ENCODE measurements at places on chromosomes 2 and 18.

DNA sequence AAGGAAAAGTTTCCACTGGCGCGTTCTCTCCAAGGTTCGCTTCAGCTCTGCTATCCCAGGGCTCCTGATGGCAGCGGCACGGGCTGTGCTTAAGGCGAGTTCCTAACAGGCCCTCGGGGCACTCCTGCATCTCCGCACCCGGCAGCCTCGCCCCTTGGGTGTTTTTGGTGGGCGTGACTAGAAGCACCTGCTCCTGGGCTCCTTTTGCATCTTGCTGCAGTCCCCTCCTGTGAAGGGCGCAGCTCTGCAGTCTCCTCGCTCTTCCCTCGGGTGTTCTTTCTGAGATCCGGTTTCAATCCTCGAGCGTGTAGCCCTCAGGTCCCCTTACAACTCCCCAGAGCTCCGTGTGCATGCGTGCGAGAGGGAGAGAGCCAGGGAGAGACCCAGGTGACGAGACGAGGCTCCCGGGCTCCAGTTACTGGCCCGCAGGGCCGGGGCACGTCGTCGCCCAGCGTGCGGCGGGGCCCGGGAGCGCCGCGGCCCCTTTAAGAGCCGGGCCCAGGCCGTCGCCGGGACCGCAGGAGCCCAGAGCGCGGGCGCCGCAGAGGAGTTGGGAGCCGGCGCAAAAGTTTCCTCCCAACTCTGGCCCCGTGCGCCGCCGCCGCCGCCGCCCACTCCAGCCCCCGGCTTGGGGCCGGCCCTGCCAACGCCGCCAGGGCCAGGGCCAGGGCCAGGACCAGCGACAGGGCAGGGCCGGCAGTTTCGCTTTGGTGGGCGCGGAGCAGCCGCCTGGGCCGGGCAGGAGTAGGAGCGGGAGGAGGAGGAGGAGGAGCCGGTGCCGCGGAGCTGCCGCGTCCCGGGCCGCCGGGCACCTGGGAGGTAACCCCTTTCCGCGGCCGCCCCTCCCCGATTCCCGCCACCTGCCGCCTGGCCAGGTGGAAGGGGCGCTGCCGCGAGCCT lies at the start of gene PARD3B:
Gene PARD3B, plus strand, starts transcription at position 515 of the 900 bp plus-strand sequence. CDS start 525 bp downstream, outside the sequence.
- no peak for DNase-seq

GRCh38 chr2:45103351-45104345 lies 94.4 kb upstream of the SIX2 start:
- no peak for DNase-seq

DNA sequence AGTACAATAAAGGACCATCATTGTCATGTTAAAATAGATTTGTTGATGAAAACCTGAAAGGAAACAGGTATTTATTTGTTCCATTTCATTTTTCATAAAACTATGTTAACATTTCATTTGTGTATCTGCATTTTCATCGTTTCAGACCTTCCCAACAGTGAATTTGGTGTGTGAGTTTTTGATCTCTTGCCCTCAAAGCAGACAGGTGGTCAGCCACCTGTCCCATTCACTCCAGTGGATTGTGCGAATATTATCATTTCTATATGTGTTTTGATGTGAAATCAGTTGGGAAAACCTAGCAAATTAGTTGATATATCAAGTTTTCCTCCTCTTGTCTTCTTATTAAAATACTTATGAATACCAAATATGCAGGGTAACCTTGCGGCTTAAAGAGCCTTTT lies 25.4 kb upstream of the ATP5MC3 start:
- DNase-seq, result no peak

DNA sequence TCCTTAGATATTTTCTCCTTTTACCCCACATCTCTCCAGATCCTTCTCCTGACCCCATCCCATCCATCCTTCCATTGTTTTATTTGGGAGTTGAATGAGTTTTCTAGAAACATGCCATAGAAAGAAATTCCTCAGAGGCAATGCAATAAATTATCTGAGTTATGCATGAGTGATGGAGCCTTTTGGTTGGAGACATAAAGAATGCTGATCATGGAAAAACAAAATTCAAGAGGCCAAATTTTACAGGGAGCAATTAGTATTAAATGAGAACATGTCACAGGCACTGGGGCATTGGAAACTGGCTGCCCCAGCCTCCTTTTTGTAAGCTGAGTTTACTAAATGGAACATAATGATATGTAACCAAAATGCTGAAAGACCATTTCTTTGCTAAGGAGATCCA lies 74.2 kb upstream of the LCLAT1 start:
- DNase-seq, result no peak

- DNase-seq, result no peak
Observed at GRCh38 chr2:231063347-231063746, 6.7 kb downstream of the PSMD1 start.

All from fibroblast of skin of left biceps (primary cell).